Astrocyte (in vitro differentiated cells and primary cell): ENCODE measurements at places on chromosomes 4 and X.

DNA sequence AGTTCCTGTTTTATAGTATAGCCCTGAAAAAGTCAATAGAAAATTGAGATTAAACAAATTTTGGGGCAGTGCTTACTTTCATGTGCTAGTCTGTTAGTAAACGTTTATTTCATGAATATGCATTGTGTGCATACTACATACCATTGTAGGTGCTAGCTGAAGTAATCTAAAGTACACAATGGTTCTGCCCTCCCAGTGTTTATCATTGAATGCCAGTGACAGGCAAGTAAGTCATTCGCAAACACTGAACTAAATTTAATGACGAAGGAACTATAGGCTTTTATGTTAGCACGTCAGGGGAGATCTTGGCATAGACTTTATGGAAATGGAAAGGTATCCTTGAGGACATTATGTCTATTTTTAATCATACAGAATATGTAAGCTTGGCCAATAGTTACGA, 426.9 kb upstream of the EPHA5 start:
- no peak for DNase-seq

GRCh38 chr4:18636001-18636585, 614.5 kb upstream of the LCORL start:
- no peak for DNase-seq

- no peak for DNase-seq
Measured at GRCh38 chr4:106609917-106610316, 241.3 kb upstream of the GIMD1 start.

- DNase-seq, result no peak
Measured at GRCh38 chr4:140277576-140277975, 95.9 kb upstream of the SCOC start.

GRCh38 chr4:10015140-10015753, 6.0 kb downstream of the SLC2A9 start:
- no peak for DNase-seq

DNA sequence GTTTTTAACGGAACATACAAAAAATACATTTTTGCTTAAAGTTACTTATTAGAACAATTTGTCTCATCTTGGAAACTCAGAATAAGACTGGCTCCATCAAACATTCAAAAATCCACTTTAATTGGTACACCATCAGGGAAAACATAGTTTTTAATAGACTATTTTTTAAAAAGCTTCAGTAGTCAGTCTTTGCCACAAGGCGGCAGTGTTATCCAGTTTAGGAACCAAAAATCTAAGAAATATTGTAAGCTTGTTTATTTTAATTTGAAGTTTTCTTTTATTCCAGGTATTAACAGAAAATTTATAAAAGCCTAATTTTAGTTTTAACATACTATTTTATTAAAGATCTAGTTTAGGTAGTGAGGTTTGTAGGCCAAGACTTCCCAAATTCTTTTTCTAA, 107.7 kb downstream of the APOOL start:
- no peak for DNase-seq

DNA sequence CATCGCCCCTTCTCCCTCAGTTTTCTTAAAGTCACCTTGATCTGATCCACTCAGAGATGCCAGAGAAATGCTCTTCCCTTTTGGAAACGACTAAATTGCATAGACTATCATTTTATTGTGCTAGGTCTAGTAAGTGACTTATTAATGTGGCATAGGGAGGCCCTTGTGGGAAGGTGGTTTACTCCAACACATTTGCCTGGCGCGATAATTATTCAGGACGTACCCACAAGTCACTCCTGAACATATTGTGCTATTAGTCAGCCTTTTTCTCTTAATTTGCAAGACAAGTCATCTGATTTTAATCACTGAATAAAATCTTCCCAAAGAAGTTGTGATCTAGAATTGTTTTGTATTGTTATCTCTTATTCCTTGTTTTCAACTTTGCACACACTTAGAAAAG, 7.6 kb downstream of the ENPEP start:
- DNase-seq, result peak; percentile 62
